Fibroblast of villous mesenchyme (primary cell): ENCODE measurements at places on chromosomes 6 and 20. TPM values are rescaled to one million over a fixed set of nuclear protein-coding genes. Genes with fewer than 3 reads are reported as not detected.

PLCG1 gene
- total RNA-seq = 60.9 and 94.7 TPM in 2 replicates

SLC17A9 gene
- total RNA-seq = 23.7 and 24.8 TPM in 2 replicates

PGC gene
- not detected in 2 replicates for total RNA-seq

EYS gene
- under 0.01 TPM in 2 replicates for total RNA-seq

PLEKHG1 gene
- 1.7 and 4.5 TPM in 2 replicates for total RNA-seq

HBS1L gene
- total RNA-seq = 76.7 and 114 TPM in 2 replicates

CTCFL gene
- total RNA-seq = not detected in 2 replicates

TMEM200A gene
- total RNA-seq = 43.6 and 47.7 TPM in 2 replicates

CFAP206 gene
- 0.86 TPM in 1 of 2 replicates, not detected in the other for total RNA-seq

NRN1 gene
- not detected in 2 replicates for total RNA-seq

LY86 gene
- total RNA-seq = not detected in 2 replicates

FBXO5 gene
- total RNA-seq = 15.5 and 22.5 TPM in 2 replicates

PCK1 gene
- not detected in 2 replicates for total RNA-seq

FKBP1C gene
- total RNA-seq = 0.43 and 1.6 TPM in 2 replicates

DZANK1 gene
- 0.64 and 1.3 TPM in 2 replicates for total RNA-seq

TDRD6 gene
- total RNA-seq = under 0.01 TPM in 2 replicates

NOL4L gene
- 9.9 and 10.6 TPM in 2 replicates for total RNA-seq

GUCA1A gene
- 0.32 TPM in 1 of 2 replicates, not detected in the other for total RNA-seq

LTB gene
- 0.32 TPM in 1 of 2 replicates, not detected in the other for total RNA-seq

IL20RA gene
- 0.43 and 1.3 TPM in 2 replicates for total RNA-seq

CDC5L gene
- 17.7 and 24.2 TPM in 2 replicates for total RNA-seq

DNA sequence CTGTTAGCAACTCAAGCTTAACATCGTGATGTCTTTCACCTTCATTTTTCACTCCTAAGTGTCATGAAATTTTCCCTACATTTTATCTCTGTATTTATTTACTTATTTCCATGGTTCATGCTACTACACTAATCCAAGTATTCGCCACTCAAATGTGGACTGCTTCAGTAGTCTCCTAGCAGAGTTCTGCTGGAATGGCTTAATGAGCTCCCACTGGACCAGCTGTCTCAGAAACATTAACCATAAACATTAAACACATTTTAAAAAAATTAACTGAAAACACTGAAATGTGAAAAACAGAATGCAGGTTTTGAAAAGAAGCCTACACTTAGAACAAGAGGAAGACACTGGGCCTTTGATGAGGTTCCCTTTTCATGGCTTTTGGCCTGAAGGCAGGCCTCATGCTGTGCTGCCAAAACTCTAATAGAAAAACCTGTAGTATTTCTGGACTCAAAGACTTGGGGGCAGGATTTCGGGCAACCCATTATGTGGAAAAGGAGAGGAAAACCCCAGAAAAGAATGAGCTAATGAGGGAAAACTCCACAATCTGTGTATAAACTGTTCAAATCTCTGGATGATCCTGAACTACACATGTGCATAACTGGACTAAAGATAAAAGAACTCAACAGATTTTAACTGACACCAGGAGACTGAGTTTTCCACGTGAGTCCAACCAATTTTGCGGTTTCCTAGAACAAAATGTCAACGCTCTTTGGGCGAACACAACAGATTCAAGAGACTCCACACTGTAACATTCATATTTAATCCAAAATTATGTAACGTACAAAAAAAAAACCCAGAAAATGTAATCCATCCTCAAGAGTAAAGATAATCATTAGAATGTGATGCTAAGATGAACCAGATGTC, 33.0 kb downstream of the SAMD3 start:
- no peak for DNase-seq

- peak; percentile 71 for DNase-seq
Measured at GRCh38 chr20:35135867-35136586, 11.1 kb downstream of the EDEM2 start.

- no peak for DNase-seq
Measured at GRCh38 chr6:89642956-89643355, 4.4 kb upstream of the LYRM2 start.

DNA sequence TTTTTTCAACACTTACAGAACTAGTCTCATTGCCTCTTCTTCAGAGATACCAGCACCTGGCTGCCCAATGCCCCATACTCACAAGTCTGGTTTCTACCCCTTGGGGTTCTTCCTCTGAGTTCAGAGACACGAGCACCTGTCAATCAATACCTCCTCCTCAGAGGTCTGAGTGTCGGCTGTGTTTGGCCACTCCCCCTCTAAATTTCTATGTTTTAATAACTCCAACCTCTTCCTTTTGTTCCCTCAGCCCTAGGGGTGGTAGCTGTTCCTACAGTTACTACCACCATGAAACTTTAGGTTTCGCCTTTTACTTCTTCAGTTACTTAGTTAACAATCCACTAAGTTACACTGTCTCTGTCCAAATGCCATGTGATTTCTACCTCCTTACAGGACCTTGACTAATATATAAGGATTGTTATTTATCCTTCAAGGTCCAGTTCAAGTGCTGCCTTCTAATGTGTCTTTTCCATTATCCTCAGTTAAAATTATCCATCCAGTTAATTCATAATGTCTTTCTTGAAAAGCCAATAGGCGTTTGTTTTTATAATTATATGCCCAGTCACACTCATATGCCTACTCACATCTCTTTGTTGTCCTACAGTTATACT, 14.6 kb upstream of the PHF20 start:
- DNase-seq = no peak

DNA sequence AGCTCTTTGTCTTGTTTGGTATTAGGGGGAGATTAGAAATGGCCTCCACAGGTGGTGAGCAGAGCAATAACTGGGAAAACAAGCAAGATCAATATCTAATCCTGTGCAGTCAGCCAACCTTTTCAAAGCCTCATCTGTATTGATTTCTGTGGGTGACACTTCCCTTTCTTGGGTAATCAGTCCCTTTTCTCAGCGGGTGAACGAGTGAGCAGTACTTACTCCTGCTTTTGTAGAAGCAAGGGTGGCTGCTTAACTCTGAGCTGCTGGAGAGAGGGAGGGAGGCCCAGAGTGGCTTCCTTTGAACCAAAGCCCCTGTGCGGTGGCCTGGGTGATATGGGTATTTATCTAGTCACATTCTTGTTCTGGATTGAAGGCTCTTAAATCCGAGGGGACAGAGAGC, 254.8 kb upstream of the CHD6 start:
- no peak for DNase-seq

GRCh38 chr20:58778760-58779159, 71.9 kb downstream of the GNAS-AS1 start:
- no peak for DNase-seq

DNA sequence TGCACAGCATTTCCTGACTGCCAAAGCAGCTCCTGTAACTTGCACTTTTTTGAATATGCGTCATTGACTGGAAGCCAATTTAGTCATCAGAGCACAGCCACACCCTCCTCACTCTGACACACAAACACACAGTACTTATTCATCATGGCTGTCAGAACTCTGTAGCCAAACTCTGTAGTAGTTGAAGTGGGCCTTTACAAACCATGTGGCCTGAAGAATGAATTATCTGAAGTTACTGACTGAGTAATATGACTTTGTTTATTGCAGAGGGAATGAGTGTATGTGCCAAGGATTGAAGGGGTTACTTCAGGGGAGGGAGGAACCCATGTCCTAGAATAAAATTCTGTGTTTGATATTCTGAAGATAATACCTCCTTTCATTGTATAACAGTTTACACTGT, 102.7 kb downstream of the FIG4 start:
- DNase-seq = peak; percentile 93

- DNase-seq = no peak
Measured at GRCh38 chr6:54587277-54587676, 259.3 kb upstream of the FAM83B start.

GRCh38 chr20:17345321-17345720, 118.5 kb downstream of the PCSK2 start:
- peak; percentile 37 for DNase-seq

DNA sequence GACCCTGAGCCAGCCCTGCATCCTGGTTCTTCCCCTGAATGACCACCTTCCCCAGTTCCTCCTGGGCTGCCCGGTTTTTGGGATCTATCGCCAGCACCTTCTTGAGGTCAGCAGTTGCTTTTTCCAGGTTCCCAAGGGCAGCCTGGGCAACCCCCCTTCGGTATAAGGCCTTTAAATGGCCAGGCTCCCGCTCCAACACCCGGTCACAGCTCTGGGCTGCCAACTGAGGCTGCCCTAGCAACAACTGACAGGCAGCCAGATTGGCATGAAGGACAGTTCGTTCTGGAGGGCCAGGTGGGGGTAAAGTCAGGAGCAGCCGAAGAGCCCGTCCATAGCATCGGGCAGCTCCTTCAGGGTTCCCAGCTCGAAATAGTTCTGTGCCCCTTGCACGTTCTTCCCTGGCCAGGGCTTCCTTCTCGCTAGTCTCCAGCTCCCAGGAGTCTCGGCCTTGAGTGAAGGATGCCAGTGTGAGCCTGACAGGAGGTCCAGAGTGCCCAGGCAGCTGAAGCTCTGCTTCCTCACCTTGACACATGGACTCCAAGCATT, 778 bp upstream of the ATF6B start:
- DNase-seq = no peak

- no peak for DNase-seq
Measured at GRCh38 chr6:151431337-151431736, 20.6 kb downstream of the RMND1 start.

- peak; percentile 81 for DNase-seq
Measured at GRCh38 chr6:27873021-27873940, 38.9 kb downstream of the OR2B2 start.

- DNase-seq = no peak
Measured at GRCh38 chr20:48701702-48702101, 126.1 kb downstream of the PREX1 start.

- DNase-seq = no peak
Measured at GRCh38 chr6:156797901-156798735, 20.9 kb downstream of the ARID1B start.

- peak; percentile 57 for DNase-seq
Measured at GRCh38 chr6:148203281-148203925, 139.2 kb upstream of the SASH1 start.

GRCh38 chr6:73519926-73520687, 725 bp downstream of the EEF1A1 start:
- DNase-seq = peak; percentile 82

GRCh38 chr6:31352310-31352682, 4.7 kb downstream of the HLA-B start:
- DNase-seq = no peak

GRCh38 chr20:48400009-48400408, 427.8 kb downstream of the PREX1 start:
- no peak for DNase-seq

GRCh38 chr6:3297909-3298308, 39.2 kb downstream of the PSMG4 start:
- no peak for DNase-seq

DNA sequence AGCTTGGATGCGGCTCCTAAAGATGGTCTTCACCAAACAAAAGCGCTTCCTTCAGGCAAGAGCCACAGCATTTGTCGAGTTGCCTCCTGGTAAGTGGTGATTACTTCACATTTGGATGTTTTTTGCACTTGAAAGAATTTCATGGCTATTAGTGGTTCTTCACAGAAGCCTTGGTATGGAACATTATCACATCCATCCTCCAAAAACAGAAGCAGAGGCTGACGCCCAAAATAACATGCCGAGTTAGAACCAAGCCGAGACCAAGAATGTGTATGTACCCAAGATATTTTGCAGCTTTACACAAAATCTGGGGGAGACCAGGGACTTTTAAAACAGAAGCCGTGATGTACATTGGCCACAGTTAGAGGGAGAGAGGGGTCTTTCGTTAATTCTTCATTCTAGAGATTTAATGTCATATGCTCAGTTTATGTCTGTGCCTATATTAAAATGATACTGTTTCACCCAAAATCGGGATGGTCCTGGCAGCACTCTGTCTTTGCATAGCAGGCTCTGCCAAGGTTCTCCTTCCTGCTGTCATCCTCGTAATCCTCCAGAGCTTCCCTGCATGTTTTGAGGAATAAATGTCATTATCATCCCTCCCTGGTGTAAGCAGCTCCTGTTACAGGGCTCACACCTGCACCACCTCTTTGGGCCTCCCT, 109.3 kb downstream of the TMEM242 start:
- no peak for DNase-seq

DNA sequence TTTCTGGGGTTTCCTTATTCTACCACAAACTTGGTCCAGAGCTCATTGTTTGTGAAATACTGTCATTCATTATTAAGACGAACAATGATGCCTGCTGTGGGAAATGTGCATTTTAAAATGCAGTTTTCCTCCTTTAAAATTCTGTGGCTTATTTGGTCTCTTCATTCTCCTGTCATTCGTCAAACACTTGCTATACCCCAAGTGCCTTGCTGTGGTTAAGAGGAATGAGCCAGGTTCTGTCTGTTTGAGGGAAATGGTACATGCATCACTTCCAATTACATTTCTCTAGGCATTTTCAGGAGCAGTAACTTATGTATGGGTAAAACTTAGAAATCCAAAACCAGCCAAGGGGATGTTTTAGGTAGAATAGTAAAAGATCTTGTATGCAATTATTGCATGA, 1087.7 kb downstream of the KIF16B start:
- DNase-seq = no peak

- peak; percentile 72 for DNase-seq
Measured at GRCh38 chr6:143620447-143620846, 57.3 kb upstream of the PHACTR2 start.

DNA sequence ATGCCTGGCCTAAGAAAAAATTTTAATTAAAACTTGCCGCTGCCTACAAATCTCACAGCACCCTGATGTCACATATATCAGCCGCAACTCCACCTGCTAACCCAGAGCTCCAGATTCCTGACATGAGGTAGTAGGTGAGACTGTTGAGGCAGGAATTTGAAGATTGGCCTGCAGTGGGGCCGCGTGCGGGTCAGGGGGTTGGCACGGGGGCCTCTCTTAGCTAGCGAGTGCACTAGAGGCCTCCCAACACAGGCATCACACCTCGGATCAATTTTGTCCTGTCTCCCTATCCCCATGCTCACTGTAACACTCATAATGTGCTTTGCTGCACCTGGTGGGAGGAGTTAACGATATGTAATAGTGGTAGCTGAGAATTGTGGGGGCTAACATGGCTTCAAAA, 349.8 kb downstream of the CDC5L start:
- DNase-seq = no peak

DNA sequence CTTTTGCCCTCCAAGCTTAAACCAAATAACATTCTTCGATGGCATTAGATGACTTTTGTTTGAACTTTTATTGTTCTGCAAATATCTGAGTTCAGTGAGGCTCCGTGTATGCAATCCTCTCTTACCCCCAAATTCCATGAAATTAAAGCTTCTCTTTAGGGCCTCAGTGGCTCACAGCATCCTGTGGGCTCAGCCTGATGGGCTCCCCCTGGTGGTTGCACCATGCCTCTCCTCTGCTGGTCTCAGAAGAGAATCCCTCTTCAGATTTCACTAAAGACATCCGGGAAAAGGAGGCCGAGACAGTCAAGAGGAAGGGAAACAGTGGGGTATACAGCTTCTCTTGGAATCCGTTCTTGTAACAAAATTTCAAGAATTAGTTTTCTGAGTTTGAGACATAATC, 331.6 kb upstream of the NT5E start:
- no peak for DNase-seq
